ENCODE measurements at places on chromosomes 7 and 10.
A peak's percentile ranks its signal among the peaks of the same experiment; 100 is the strongest.

DNA sequence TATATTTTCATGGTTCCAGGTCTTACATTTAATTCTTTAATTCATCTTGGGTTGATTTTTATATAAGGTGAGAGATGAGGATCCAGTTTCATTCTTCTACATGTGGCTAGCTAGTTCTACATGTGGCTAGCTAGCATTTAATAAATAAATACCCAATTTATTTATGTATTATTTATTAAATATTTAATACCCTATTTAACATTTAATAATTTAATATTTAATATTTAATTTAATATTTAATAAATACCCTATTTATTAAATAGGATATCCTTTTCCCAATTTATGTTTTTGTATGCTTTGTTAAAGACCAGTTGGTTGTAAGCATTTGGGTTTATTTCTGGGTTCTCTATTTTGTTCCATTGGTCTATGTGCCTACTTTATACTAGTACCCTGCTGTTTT, 111.0 kb upstream of the PCLO start:
- DNase-seq = no peak

DNA sequence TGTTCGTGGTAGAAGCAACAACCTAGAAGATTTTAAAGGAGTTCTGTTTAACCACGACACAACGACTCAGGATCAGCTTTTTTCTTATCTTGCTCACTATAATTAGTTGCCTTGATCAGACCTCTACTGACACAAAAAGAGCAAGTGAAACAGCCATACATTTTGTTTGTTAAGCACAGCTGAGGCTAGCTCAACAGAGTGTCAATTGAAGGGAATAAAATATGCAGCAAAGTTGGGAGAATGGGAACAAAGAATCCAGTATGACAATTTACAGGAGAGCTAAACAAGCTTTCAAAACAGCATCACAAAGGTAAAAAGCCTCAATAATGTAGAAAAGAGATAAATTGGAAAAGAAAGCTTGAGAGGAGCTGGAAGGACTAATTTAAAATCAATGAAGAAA, 40.5 kb upstream of the HERPUD2 start:
- DNase-seq = no peak

DNA sequence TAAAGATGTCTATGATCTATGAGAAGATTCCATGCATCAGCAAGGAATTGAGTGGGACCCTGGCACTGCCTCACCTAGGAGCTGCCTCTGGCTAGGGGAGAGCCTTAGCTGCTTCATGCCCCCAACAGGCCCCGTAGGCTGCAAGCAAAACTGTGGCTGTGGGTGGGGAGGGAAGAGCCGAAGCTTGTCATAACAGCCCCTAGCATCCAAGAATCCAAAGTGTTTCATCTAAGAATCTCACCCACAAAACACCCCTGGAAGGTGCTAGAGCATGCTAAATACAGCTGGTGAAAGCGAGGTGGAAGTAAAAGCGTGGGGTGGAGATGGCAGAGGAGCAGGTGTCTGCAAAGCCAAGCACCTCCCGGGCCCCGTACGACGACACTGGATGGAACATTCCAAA, 87.5 kb upstream of the C1QL3 start:
- DNase-seq = no peak

- no peak for DNase-seq
Observed at GRCh38 chr7:158443688-158444483, 143.7 kb downstream of the PTPRN2 start.

GRCh38 chr10:3222626-3223025, 50.0 kb upstream of the PITRM1 start:
- peak; percentile 11 for DNase-seq

All from dermis microvascular lymphatic vessel endothelial cell (primary cell).